Osteocyte (in vitro differentiated cells): ENCODE measurements at places on chromosomes 5 and 9. TPM values are rescaled to one million over a fixed set of nuclear protein-coding genes. Genes with fewer than 3 reads are reported as not detected.
A peak's percentile ranks its signal among the peaks of the same experiment; 100 is the strongest.

- H3K27me3 ChIP-seq: no peaks in the 10 kb centered on the region
- H3K36me3 ChIP-seq: peaks cover 9% of the 10 kb centered on the region
- no peak overlapping the region for H3K4me3 ChIP-seq
- H3K4me1 ChIP-seq: peaks cover 57% of the 10 kb centered on the region
- no peak for DNase-seq
- H3K27ac ChIP-seq: peak overlapping the region; percentile 81
Observed at GRCh38 chr5:8829323-8830029, 716.4 kb downstream of the SEMA5A start.

- DNase-seq: no peak
- H3K27ac ChIP-seq: no peak overlapping the region
- H3K27me3 ChIP-seq: peaks cover 33% of the 10 kb centered on the region
- H3K4me1 ChIP-seq: no peaks in the 10 kb centered on the region
Observed at GRCh38 chr5:38094889-38095288, 163.5 kb upstream of the EGFLAM start.

DNA sequence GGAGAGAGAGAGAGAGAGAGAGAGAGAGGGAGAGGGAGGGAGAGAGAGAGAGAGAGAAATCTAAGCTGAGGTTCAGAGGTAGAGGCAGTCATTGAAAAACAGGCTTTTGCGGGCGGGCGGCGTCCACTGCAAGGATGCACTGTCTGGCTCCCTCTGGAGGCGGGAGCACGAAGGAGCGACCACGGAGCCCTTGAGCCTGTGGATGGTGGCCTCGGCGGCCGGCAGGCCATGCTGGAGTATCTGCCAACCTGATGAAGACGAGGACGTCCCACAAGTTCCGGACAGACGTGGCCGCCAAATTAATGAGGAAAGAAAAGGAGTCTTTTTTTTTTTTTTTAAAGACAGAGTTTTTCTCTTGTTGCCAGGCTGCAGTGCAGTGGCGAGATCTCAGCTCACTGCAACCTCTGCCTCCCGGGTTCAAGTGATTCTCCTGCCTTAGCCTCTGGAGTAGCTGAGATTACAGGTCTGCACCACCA is 2.2 kb upstream of the CCDC125 start:
- H3K36me3 ChIP-seq: peaks cover 2% of the 10 kb centered on the region
- H3K4me3 ChIP-seq: no peak overlapping the region
- H3K27me3 ChIP-seq: no peaks in the 10 kb centered on the region
- no peak overlapping the region for H3K27ac ChIP-seq
- peaks cover 9% of the 10 kb centered on the region for H3K4me1 ChIP-seq
- peak; percentile 94 for DNase-seq

GRCh38 chr9:73810585-73811215 is 659.0 kb downstream of the ANXA1 start:
- H3K4me3 ChIP-seq: no peak overlapping the region
- no peaks in the 10 kb centered on the region for H3K36me3 ChIP-seq
- no peaks in the 10 kb centered on the region for H3K4me1 ChIP-seq
- no peak for DNase-seq
- no peak overlapping the region for H3K27ac ChIP-seq

DNA sequence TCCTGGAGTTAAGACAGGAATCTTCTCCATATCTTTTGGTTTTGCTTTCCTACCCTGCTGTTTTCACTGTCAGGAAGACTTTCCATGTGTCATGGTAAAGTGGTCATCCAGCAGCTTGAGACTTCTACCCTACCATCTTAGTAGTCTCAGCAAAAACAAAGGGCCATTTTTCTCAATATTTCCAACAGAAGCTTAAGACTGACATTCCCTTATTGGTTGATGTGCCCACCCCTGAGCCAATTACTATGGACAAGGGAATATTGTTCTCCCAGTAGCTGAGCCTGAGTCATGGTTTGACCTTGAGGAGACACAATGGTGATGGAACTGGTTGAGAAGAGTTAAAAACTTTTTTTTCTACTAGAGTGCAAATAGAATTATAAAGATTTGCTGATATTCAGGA is 105.6 kb downstream of the CSNK1G3 start:
- H3K36me3 ChIP-seq: peaks cover 18% of the 10 kb centered on the region
- no peak overlapping the region for H3K4me3 ChIP-seq
- H3K4me1 ChIP-seq: no peaks in the 10 kb centered on the region
- no peak for DNase-seq
- no peak overlapping the region for H3K27ac ChIP-seq

GRCh38 chr5:75716715-75717081 is 539 bp downstream of the POC5 start:
- H3K27me3 ChIP-seq: peaks cover 19% of the 10 kb centered on the region
- H3K36me3 ChIP-seq: peaks cover 6% of the 10 kb centered on the region
- H3K27ac ChIP-seq: peak overlapping the region; percentile 98
- H3K4me1 ChIP-seq: peaks cover 24% of the 10 kb centered on the region
- H3K4me3 ChIP-seq: peak overlapping the region; percentile 100

- no peak overlapping the region for H3K27ac ChIP-seq
- no peak for DNase-seq
- H3K36me3 ChIP-seq: peaks cover 3% of the 10 kb centered on the region
- no peak overlapping the region for H3K4me3 ChIP-seq
- no peaks in the 10 kb centered on the region for H3K4me1 ChIP-seq
- H3K27me3 ChIP-seq: no peaks in the 10 kb centered on the region
Observed at GRCh38 chr5:177183142-177183541, 49.6 kb downstream of the NSD1 start.

GRCh38 chr9:80796632-80797031 is 892.7 kb downstream of the TLE1 start:
- H3K4me1 ChIP-seq: peaks cover 43% of the 10 kb centered on the region
- peak overlapping the region; percentile 81 for H3K27ac ChIP-seq
- H3K27me3 ChIP-seq: no peaks in the 10 kb centered on the region
- DNase-seq: no peak

DNA sequence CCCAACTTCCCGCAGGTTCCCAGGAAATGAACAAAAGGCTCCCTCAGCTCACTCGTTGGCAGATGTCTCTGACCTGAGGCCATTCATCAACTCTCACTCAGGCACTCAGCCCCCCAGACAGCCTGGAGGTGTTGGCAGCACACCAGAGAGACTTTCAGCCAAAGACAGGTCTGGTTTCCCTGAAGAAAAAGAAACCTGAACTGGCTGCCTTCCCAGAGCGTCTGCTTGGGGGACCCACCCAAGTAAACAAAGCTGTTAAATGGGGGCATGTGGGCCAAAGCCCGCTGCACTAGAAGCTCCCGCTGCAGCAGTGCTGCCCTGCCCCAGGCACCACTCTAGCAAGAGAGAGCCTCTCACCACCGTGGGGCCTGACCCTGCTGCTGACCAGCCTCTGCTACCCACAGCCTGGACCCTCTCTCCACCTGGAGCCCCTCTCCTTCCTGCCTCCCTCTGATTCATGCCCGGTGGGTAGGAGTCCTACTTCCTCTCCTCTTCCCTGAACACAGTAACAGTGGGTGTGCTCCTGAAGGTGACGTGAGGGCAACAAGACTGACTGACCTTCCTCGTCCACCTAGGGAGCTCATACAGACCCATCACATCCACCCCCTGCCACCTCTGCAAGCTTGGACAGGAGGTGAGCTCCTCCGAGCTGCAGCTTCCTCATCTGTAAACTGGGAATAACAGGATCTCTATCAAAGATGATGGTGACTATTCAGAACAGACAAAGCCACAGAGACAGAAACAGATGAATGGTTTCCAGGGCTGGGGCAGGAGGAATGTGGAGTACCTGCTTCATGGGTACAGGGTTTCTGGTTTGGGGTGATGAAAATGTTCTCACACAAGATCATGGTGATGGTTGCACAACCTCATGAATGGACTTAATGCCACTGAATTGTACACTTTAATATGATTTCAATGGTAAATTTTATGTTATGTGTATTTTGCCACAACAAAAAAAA is 31.0 kb upstream of the GABRP start:
- no peaks in the 10 kb centered on the region for H3K27me3 ChIP-seq
- DNase-seq: no peak
- peaks cover 52% of the 10 kb centered on the region for H3K4me1 ChIP-seq
- no peak overlapping the region for H3K27ac ChIP-seq
- H3K36me3 ChIP-seq: no peaks in the 10 kb centered on the region
- no peak overlapping the region for H3K4me3 ChIP-seq

DNA sequence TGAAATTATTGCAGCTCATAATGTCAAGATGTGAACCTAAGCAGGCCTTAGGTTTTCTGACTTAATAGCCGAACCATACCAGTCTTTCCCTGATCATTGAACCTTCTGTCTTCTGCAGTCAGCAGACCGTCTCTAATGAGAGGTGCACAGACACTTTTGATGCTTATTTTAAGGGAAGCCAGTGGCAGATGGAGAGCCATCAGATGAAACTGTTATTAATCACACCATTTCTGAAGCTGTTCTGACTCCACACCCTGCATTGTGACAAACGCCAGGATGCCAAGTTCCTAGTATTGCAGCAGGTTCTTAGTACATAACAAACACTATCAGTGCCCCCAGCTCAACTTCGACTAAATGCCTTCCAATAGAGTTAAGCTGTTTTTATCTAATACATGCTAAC is 43.0 kb downstream of the PIK3R1 start:
- peaks cover 27% of the 10 kb centered on the region for H3K4me1 ChIP-seq
- H3K27ac ChIP-seq: no peak overlapping the region
- H3K4me3 ChIP-seq: no peak overlapping the region
- H3K36me3 ChIP-seq: peaks cover 6% of the 10 kb centered on the region
- H3K27me3 ChIP-seq: no peaks in the 10 kb centered on the region
- no peak for DNase-seq

DNA sequence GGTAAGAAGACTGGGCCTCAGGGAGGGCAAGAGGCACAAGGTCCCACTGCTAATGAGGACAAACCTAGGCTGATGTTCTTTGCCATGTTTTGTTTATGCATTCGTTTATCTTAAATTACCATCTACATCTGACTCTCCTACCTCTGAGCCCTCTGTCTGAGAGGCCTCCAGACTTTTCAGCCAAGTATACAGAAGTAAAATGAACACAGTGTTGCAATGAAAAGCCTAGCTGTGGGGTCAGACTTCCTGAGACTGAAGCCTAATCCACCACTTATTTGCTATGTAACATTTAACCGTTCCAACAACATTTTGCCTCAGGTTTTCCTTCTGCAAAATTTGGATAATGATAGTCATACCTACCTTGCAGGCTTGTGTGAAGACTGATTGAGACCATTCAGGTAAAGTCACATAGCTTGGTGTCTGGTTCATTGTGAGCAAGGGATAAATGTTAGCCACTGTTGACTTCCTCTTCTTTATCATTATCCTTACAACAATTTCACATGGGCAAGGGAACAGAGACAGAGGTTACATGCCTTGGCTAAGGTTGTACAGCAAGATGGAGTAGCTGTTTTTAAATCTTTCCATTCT is 374.9 kb upstream of the CLINT1 start:
- no peak for DNase-seq
- H3K27me3 ChIP-seq: peaks cover 2% of the 10 kb centered on the region
- H3K36me3 ChIP-seq: no peaks in the 10 kb centered on the region
- H3K4me3 ChIP-seq: no peak overlapping the region
- H3K27ac ChIP-seq: no peak overlapping the region

- H3K4me3 ChIP-seq: no peak overlapping the region
- H3K27me3 ChIP-seq: peaks cover 51% of the 10 kb centered on the region
- peak overlapping the region; percentile 37 for H3K27ac ChIP-seq
- H3K36me3 ChIP-seq: no peaks in the 10 kb centered on the region
- peaks cover 7% of the 10 kb centered on the region for H3K4me1 ChIP-seq
- no peak for DNase-seq
Observed at GRCh38 chr5:141800617-141801016, 77.6 kb downstream of the PCDH1 start.

- DNase-seq: no peak
- H3K27ac ChIP-seq: peak overlapping the region; percentile 54
- H3K4me3 ChIP-seq: no peak overlapping the region
- no peaks in the 10 kb centered on the region for H3K27me3 ChIP-seq
- H3K4me1 ChIP-seq: peaks cover 61% of the 10 kb centered on the region
Observed at GRCh38 chr9:87594194-87594593, 96.5 kb downstream of the DAPK1 start.

DNA sequence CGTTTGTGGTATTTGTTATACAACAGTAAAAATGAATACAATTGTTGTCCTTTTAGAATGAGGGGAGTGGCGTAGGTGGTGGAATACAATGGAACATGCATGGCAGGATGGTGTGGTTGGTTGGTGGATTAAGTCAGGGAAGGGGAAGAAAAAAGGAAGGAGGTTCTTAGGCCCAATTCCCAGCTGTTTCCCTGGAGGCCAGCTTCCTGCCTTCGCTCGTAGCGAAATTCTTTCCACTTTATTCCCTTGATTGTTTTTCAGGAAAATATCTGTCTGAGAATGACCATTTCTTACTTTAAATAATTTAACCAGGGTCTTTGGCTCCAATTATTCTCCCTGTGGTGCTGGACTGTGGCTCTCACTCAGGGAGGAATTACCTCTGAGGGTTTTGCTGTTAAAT is 24.1 kb upstream of the DMAC1 start:
- H3K36me3 ChIP-seq: no peaks in the 10 kb centered on the region
- H3K27ac ChIP-seq: no peak overlapping the region
- no peaks in the 10 kb centered on the region for H3K4me1 ChIP-seq
- no peaks in the 10 kb centered on the region for H3K27me3 ChIP-seq
- no peak overlapping the region for H3K4me3 ChIP-seq

- H3K27me3 ChIP-seq: peaks cover 34% of the 10 kb centered on the region
- H3K27ac ChIP-seq: no peak overlapping the region
- no peaks in the 10 kb centered on the region for H3K36me3 ChIP-seq
- no peak overlapping the region for H3K4me3 ChIP-seq
- H3K4me1 ChIP-seq: peaks cover 2% of the 10 kb centered on the region
Observed at GRCh38 chr5:10990634-10991033, 229.6 kb upstream of the DAP start.

GRCh38 chr5:81817086-81817485 is 66.2 kb upstream of the SSBP2 start:
- no peaks in the 10 kb centered on the region for H3K36me3 ChIP-seq
- peaks cover 27% of the 10 kb centered on the region for H3K4me1 ChIP-seq
- H3K27ac ChIP-seq: no peak overlapping the region
- no peaks in the 10 kb centered on the region for H3K27me3 ChIP-seq

GRCh38 chr5:52794519-52794918 is 6.8 kb downstream of the ITGA1 start:
- H3K36me3 ChIP-seq: peaks cover 18% of the 10 kb centered on the region
- no peak overlapping the region for H3K4me3 ChIP-seq
- H3K27me3 ChIP-seq: no peaks in the 10 kb centered on the region
- no peak overlapping the region for H3K27ac ChIP-seq

DNA sequence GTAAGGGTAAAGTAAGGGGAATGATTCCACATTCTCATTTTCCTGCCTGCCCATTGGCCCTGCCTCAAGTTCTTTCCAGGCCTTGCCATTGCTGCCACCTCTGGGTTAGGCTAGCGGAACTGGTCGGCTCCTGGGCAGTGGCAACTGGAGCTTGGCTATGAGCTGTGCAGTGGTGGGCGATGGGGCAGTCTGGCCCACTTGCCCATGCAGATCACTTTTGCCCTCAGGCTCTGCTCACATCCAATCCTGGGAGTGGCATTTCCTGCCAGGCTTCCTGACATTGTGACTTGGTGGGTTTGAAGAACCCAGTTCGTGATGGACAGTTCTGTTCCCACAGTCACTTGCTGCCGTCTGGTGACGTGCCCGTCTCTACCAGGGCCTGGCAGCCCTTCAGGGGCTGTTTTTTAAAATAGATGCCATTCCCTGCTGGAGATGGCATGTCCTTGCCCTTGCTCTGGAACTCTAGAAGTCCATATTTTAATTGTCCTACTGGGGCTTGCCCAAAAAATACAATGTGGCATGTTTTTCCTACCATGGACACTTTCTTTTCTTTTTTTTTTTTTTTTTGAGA is 86.1 kb downstream of the FGF18 start:
- H3K27me3 ChIP-seq: no peaks in the 10 kb centered on the region
- no peak for DNase-seq
- peaks cover 11% of the 10 kb centered on the region for H3K4me1 ChIP-seq
- no peak overlapping the region for H3K27ac ChIP-seq
- no peaks in the 10 kb centered on the region for H3K36me3 ChIP-seq
- no peak overlapping the region for H3K4me3 ChIP-seq

SLC46A2 gene
- total RNA-seq: not detected in 2 replicates

SH3PXD2B gene
- total RNA-seq: 114 and 125 TPM in 2 replicates

SLC4A9 gene
- total RNA-seq: not detected in 2 replicates

EGFLAM gene
- total RNA-seq: not detected in 2 replicates
